Amniotic epithelial cell (primary cell): ENCODE measurements at places on chromosomes 7 and 10.

DNA sequence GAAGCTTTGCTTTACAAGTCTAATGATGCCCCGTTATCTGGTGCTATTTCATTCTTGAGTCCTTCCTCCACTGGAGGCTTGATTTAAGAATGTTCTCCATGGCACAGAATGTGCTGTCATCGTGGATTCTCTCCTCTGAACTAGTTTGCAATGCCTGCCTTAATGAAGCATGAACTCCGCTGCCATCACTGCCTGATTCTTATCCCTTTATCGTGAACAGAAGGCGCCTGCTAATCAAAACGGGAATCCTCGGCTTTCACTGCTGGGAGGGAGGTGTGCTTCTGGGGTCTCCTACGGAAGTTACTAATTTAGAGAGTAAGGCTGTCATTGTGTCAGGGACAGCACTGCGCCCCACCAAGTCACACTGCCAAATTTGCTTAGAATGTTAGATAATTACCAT is 56.2 kb downstream of the ITGB1 start:
- no peak for DNase-seq

- no peak for DNase-seq
Observed at GRCh38 chr10:114087655-114088054, 44.0 kb downstream of the ADRB1 start.

DNA sequence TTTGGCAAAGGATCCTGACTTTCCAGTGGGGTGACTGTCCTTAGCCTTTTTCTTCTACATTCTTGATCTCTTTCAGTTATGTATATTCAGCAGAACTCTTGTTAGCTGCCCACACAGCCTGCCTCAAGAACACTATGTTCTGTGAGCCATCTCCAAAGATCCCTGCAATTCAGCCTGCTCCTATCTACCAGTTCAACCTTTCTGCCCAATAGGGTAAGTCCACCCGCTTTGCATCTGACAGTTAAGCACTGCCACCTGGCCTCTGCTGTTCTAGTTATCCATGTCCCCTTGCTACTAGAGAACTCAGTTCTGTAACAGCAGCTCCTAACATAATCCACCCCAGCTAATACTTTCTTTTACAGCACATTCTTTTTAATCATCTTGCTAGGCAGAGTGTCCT is 13.5 kb downstream of the OR9A2 start:
- DNase-seq = peak; percentile 58

DNA sequence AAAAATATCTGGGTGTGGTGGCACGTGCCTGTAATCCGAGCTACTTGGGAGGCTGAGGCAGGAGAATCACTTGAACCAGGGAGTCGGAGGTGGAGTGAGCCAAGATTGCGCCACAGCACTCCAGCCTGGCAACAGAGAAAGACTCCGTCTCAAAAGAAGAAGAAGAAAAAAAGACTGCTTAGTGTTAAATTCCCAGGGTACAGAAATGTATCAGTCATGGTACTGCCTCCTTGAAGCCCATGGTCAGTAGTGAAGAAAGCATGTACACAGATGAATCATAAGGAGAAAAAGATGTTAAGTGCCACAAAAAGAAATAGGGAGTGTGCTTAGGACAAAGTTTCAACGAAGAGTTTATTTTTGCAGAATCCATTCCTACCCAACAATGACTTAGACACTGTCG is 62.5 kb upstream of the KMT2E start:
- peak; percentile 72 for DNase-seq

DNA sequence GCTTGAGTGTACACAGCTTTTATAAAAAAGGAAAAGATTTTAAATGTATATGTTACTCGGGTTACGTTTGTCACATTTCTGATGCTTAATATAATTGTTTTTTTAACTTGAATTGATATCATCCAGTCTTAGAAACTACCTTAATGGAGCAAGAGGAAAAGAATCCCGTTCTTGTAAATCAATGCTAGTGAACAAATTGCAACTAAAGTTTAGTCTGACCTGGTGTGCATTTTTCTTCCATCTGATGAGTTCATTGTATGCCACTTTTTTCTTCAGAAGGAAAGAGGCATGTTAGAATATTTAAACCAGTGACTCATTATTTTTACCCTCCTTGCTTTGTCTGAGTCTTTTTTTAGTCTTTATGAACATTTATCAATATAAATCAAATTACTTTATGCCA is 34.7 kb downstream of the NET1 start:
- DNase-seq = peak; percentile 27

DNA sequence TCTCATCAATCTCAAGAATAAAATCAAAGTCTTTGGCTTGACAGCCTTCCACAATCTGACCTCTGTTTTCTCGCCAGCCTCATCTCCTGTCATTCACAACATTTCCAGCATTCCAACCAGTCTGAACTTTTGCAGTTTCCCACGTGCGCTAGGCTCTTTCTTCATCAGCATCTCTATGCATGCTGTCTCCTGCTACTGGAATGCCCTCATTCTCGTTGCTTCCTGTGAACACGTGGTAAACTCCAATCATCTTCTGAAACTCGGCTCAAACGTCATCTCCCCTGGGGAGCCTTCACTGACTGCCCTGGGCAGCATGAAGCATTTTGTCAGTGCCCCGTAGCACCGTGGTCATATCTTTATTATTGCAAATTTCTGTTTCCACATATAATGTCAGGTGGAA is 12.2 kb upstream of the RSBN1L start:
- peak; percentile 98 for DNase-seq

GRCh38 chr10:8594176-8594575 is 539.7 kb downstream of the GATA3 start:
- DNase-seq = no peak

DNA sequence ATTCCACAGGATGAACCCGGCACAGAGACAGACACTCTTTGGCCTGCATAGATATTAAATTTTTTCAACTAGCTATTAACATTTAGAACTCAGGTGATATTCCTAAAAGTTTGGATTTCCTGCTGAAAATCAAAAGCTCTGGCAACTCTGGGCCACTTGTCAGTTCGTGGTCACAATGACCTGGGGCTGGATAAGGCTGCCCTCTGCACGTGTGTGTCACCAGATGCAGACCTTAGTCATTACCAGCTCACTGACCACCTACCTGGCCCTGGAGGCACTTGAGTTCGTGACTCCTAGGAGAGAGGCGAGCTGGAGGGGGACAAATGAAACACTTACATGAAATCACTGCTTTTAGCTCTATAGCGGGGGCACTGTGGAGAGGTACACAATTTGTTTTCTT is 126.5 kb downstream of the HIPK2 start:
- no peak for DNase-seq

DNA sequence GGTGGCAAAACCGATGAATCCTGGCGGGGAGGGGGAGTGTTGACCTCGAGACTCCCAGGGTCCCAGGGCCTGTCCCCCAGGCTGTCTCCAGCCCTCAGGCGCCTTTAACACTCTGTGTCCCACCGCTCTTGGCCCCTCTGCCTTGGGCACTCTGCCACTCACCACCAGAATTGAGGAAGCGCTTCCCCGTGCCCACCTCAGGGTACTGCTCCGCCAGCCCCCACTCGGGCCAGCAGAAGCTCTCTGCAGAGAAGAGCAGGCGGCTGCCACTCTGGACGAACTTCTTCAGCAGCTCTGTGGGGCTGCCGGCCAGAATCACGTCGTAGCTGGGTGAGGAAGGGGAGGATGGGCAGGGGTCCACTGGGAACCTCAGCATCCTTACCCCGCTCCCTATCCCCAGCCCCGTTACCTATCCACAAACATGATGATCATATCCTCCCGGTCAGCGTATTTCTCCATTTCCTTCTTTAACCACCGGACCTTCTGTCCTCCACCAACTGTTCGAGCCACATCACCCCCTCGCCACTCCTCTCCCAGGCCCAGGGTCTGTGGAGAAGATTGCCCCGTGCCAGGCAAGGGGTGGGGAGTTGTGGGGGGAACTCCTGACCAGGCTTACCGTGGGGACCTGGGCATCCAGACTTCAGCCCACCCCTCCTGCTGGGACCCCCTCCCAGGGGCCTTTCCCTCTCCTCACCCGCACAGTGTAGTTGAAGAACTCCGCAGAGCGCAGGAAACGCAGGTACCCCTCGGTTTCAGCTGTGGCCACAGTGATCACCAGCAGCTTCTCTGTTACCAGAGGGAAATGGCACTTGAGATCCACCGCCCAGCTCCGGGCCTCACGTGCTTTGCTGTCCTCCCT is 1.2 kb downstream of the PLOD3 start:
- DNase-seq = no peak

DNA sequence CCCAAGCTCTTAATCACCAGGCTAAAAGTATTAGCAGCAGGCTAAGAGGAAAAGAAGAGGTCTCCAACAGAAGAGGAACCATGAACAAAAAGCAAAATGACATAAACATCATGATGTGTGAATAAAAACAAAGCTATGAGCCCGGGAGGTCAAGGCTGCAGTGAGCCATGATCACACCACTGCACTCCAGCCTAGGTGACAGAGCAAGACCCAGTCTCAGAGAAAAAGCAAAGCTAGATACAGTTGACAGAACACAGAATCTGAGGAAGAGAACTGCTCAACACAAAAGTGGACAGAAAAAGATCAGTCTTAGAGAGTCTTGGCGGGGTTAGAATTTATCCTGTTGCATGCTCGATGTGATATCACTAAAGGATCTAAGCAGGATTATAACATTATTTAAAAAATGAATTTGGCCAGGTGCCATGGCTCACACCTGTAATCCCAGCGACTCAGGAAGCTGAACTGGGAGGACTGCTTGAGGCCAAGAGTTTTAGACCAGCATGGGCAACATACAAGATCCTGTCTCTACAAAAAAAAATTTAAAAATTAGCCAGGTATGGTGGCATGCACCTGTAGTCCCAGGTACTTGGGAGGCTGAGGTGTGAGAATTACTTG is 37.5 kb downstream of the NT5C2 start:
- no peak for DNase-seq

DNA sequence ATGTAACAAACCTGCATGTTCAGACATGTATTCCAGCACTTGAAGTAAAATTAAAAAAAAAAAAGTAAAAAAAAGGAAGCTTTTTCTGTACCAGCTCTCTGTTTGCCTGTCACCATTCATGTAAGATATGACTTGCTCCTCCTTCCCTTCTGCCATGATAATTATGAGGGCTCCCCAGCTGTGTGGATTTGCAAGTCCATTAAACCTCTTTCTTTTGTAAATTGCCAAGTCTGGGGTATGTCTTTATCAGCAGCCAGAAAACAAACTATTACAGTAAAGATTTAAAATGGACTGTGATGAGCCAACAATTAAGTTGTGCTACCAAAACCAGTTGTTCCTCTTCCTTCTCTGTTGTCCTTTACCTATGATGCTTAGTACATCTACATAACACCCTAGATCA is 619.6 kb downstream of the ARL4A start:
- DNase-seq = no peak

DNA sequence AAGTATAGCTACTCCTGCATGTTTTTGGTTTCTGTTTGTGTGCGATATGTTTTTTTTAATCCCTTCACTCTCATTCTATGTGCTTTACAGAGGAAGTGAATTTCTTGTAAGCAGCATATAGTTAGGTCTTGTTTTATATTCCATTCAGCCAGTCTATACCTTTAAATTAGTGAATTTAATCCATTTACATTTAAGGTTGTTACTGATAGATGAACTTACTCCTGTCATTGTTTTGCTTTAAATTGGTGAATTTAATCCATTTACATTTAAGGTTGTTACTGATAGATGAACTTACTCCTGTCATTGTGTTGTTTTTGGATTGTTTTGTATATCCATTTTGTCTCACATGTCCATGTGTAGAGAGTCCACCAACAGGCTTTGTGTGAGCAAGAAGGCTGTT is 11.1 kb downstream of the GIMAP8 start:
- no peak for DNase-seq

DNA sequence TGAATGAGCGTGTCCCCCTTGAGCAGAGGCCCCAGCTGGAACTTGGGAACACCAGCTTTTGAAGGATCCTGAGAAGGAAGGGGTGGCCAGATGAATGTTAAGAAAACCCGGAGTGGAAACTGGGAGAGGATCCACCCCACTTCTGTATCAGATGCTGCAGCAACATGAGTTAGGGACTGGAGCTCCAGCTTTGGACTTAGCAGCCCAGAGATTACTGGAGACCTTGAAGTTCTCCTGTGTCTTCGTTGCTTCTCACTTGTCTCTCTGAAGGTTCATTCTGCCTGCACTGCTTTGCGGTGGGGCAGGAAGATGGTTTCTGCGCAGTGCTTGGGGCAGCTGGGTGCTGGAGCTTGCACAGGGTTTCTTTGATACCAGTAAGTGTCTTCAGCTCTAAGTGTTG is 9.3 kb downstream of the TMEM248 start:
- peak; percentile 61 for DNase-seq

DNA sequence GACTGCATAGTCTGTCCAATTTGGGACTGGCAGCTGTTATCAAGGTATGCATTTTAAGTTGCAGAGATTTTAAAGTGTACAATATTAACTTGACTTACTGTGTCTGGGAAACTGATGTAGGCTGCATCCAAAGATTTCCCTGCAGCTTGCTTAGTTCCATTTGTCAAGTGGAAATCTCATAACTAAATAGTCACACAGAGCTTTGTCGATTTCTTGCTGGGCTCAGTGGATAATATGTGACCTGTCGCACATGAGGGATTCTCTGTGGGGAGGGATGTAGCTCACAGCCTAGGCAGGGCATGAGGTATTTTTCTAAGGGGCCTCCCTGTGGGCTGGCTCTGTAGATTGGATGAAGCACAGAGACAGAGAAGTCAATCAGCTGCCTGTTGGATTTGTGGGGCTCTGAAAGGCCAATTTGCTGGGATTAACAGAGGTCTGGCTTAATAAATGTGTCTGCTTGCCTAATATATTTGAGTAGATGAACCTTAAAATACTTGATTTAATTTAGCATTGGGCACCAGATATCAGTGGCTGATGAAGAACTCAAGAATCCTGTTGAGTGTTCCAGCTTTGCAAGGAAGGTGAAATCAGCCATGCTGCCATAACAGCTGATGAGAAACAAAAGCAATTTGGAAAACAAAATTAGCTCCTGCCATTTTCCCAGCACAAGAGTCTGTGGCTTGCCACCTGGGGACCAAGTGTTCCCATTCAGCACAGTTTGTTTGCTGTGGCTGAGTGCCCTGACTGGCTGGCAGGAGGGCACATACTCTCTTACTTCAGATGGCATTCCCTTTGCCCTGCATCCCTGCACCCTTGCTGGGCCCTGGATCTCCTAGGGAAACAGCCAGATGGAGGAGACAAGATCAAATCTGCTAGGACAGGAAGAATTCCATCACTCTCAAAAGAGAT is 598.5 kb downstream of the SORCS3 start:
- DNase-seq = no peak

DNA sequence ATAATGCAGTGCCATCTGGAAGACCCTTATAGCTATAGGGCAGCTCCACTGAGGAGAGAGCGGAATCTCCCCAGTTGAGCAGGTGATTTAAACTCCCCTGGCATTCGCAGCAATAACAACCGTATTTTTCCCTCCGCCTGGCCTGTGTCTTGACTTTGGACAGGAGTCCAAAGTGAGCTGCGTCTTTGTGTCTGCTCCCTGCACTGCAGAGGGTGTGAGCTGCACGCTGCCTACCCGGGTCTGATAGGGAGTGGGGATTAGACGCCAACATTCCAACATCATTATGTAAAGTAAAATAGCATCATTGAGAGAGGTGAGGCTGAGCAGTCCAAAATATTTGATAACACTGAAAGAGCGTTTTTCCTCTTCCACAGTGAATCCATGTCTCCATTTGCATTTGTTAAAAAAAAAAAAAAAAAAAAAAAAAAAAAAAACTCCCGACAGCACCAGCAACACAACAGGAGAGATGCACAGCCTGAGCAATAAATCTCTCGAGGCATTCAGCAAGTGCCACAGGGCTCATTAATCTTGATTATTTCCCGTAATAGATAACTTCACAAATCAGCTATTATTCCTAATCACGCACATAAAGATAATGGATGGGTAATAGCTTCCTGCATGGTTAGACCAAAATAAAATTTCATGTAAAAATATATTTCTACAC is 68.6 kb downstream of the CELF2 start:
- no peak for DNase-seq
